Stimulated activated CD8-positive, alpha-beta memory T cell treated with anti-CD3 and anti-CD28 coated beads, Interleukin-7, amount 100 ng/mL, for 1 hour (primary cell): ENCODE measurements at places on chromosomes 12 and 14.

GRCh38 chr14:55117803-55118441 lies 11.1 kb upstream of the LGALS3 start:
- DNase-seq = no peak

- DNase-seq = no peak
Observed at GRCh38 chr14:32657081-32657480, 281.6 kb upstream of the NPAS3 start.

DNA sequence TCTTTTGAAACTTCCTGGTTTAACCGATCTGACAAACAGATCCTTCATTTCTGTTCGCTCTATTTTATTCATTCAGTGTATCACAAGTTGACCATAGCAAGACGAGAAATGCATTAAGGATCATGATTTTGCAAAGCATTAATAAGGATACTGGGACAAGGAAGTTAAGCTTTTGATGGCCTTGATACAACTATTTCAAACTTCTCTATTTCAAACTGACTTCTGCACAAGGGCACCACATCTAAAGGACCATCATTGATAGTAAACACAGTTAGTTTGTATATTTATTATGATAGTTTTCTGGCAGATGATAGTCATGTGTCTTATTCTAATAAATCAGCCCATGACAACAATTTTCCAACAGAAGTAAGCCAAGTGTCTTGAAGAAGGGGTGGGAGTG lies 25.8 kb upstream of the PLXNC1 start:
- no peak for DNase-seq

DNA sequence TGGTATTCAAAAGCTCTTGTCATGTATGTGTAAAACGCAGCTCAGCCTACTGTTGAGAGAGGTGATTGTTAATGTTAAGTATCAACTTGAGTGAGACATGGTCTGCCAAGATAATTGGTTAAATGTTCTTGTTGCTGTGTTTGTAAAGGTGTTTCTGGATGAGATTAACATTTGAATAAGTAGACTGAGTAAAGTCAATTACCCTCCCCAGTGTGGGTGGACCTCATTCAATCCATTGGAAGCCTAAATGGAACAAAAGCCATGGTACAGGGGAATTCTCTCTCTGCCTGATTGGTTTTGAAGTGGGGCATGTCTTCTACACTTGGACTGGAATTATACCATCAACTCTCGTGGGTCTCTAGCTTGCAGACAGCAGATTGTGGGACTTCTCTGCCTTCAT lies 63.8 kb upstream of the RERGL start:
- DNase-seq = no peak

- no peak for DNase-seq
Observed at GRCh38 chr12:123478762-123479161, 20.8 kb downstream of the SNRNP35 start.

- no peak for DNase-seq
Observed at GRCh38 chr12:71748081-71748850, 6.4 kb upstream of the RAB21 start.

DNA sequence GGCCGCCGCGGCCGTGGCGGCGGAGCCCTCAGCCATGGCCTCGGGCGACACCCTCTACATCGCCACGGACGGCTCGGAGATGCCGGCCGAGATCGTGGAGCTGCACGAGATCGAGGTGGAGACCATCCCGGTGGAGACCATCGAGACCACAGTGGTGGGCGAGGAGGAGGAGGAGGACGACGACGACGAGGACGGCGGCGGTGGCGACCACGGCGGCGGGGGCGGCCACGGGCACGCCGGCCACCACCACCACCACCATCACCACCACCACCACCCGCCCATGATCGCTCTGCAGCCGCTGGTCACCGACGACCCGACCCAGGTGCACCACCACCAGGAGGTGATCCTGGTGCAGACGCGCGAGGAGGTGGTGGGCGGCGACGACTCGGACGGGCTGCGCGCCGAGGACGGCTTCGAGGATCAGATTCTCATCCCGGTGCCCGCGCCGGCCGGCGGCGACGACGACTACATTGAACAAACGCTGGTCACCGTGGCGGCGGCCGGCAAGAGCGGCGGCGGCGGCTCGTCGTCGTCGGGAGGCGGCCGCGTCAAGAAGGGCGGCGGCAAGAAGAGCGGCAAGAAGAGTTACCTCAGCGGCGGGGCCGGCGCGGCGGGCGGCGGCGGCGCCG lies 381 bp downstream of the YY1 start:
- DNase-seq = no peak

DNA sequence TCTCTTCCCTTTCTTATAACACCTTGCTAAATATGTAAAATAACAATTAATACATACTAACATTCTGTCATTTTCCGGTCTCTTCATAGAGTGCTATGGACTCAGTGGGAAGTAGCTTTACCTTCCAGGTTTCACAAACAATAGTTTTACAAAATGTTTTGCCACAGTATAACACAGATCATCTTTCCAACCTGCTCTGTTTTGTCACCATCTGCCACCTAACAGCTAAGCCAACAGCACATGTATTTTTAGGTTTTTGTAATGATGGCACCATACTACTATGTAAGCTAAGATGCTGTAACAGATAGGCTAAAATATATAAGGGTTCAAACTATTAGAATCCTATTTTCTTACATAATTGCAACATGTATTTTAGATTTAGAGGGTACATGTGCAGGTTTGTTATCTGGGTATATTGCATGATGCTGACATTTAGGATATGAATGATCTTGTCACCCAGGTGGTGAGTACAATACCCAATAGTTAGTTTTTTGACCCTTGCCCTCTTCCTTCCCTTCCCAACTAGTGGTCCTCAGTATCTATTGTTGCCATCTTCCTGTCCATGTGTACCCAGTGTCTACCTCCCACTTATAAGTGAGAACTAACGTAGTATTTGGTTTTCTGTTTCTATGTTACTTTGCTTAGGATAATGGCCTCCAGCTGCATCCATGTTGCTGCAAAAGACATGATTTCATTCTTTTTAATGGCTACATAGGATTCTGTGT lies 8.7 kb downstream of the RHOJ start:
- DNase-seq = no peak

DNA sequence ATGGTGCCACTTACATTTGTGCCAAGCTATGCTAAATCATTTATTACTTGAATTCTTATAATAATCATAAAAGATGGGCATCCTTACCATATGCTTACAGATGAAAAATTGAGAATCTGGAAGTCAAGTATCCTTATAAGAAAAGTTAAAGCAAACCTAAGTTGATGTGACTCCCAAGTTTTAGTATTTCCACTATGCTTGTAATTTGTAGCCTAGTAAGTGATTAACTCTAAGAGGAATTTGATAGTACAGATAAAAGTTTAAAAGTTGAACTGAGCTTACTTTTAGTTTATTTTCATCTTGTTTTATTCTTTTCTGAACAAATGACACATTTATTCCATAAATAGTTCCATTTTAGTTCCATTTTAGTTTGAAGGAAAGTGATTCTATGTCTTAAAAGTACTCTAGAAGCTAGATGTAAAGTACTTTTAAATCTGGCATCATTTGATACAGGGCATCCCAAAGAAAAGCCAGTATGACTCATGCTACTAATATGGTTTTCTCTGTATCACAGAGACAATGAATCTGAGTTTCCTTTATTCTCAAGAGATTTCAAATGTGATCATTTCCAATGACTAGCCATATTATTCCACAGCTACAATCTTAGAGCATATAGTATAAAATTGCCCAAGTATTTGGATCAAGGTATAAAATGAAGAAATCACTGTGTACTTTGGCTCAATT lies 596.0 kb downstream of the SLC16A7 start:
- DNase-seq = no peak

GRCh38 chr12:120007272-120007671 lies 18.2 kb downstream of the BICDL1 start:
- DNase-seq = no peak

DNA sequence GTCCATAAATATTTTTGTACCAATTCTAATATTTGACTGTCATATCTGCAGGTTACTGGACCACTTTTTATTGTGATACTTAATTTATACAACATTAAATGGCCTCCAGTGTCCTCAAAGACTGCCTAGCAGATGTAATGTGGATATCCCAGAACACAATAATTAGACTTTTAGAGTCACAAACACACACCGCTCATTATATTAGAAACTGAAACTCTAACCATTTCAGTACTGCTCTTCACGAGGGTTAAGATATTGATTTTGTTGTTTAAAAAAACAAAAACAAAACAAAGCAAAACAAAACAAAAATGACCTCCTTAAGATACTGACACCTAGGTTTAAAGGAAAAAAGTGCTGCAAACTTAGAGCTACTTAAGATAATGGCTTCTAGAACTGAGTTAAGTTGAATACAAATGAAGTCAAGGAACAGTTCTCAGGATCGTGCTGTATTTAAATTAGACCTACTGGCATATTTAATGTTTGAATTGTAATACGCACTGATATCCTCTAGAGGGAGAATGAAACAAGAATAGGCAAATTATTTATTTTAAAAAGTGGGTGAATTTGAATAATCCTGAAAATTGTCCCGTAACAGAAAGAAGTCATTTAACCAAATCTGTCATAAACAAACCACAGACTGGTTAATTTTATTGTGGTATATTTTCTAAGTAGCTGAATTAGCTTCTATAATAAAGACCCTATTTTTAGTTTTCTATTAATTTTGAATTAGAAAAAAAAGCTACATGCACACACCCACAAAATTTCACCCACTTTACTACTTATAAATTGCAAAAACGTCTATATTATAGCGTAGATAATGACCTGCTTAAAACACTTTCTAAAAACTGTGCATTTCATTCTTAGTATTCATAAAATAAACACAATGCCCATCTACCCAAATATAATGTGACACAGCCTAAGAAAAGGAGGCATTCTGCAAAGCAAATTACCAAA lies 395.2 kb upstream of the DCN start:
- no peak for DNase-seq

- no peak for DNase-seq
Observed at GRCh38 chr12:11347810-11348209, 37.6 kb upstream of the PRB4 start.

DNA sequence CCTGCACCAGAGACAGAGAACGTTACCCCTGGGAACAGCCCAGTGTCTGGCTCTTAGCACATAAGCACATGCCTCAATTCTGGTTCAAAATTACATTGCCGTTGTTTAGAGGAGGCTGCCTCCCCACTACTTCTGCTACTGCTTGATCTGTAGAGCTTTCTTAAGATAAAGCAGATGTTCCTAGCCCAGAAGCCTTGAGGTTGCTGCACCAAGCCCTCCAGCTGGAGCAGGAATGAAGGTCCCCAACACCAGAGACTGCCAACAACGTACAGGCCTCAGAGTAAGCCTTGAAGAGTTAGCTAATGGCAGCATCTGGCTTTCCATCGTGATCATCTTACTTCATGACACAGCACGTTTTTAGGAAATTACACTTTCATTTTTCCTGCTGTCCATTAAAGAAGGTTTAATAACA lies 34.7 kb upstream of the AMIGO2 start:
- DNase-seq = no peak

DNA sequence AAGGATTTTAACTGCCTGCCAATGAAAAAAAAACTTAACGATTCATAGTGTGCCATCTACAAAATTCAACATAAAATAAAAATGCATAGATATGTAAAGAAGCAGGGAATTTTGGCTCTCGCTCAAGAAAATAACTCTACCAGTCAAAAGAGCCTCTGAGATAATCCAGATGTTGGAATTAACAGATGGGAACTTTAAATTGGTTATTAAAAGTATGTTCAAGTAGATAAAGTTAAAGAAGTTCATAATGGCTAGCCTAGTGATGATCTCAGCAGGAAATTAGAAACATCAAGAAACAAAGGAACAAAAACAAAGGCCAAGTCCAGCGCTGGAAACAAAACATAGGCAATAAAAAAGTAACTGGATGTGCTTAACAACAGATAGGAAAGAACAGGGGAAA lies 23.1 kb downstream of the PIK3C2G start:
- no peak for DNase-seq

DNA sequence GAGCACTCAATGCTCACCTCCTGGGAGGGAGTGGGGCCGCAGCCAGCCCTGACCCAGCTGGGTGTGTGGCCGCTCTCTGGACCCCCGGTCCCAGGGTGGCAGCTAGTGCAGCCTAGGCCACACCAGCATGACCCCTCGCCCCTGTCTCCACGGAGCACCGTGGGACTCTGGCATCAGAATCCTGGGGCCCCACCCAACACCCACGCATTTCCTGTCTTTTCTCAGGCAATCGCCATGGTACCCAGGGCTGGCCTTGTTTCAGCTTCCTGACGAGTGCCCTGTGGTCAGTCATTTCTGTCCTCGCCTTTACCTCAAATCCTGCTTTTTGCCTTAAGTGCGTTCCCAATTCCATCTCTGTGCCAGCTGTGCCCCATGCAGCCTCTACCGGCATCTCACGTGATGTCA lies 15.9 kb downstream of the PACS2 start:
- no peak for DNase-seq

DNA sequence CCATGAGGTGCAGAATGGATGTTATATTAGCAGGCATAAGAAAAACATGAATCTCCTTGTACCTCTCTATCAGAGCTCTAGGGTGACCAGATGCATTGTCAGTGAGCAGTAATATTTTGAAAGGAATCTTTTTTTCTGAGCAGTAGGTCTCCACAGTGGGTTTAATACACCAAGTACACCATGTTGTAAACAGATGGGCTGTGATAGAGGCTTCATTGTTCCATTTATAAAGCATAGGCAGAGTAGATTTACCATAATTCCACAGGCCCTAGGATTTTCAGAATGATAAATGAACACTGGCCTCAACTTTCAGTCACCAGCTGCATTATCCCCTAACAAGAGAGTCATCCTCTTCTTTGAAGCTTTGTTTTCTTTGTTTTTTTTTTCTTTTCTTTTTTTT lies 185.2 kb downstream of the ERC1 start:
- no peak for DNase-seq

GRCh38 chr12:38872156-38872555 lies 33.2 kb downstream of the CPNE8 start:
- no peak for DNase-seq

GRCh38 chr14:22569106-22569736 lies 19.8 kb downstream of the DAD1 start:
- no peak for DNase-seq

DNA sequence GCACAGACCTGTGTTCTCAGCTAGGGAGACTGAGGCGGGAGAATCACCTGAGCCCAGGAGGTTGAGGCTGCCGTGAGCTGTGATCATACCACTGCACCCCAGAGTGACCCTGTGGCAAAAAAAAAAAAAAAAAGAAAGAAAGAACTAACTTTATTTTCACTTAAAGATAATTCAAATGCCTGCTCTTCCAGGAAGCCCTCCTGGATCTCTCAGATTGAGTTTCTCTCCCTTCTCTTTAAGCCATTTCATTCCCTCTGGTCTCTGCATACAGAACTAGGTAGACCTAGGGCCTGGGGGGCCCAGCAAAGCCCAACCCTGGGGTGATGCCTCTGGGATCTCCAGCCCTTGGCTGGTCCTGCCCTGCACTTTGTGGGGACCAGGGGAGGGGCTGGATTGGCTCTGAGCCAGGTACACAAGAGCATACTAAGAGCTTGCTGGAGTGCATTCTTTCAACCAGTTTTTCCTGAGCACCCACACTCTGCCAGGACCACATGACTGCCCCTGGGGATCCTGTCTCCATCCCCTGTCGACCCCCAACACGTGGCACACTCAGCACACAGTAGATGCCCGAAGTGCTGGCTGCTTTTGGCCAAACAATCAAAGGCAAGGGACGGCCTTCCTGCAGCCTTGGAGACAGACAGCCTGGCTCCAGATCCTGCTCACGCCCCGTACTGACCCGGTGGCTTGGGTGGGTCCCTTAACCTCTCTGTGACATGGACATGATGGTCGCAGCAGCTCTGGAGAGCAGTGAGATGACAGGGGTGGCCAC lies 52.7 kb downstream of the CYP46A1 start:
- no peak for DNase-seq
